Fibroblast of mammary gland (primary cell): ENCODE measurements at places on chromosomes 1 and 21.

DNA sequence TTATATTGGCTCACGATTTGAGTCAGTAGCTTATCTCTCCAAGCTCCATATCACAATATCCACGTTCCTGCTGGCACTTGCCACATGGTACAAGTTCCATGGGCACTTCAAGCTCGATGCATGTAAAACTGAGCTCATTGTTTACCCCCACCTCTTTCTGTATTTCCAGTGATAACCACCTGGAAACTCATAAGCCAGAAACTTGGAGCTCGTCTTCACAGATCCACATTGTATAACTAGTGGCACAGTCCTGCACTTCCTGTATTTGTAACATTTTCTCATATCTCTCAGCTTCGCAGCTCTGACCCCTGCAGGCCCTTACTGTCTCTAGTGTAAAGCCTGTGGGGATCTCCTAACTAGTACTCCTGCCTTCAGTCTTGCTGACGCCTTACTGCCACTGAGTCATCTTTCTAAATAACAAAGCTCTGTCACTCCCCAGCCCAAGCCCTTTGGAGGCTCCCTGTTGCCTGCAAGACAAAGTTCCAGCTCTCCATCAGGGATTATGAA is 6.5 kb upstream of the C2CD4D start:
- DNase-seq, result peak; percentile 25

GRCh38 chr1:203743091-203743571 is 21.9 kb upstream of the LAX1 start:
- DNase-seq, result no peak

- DNase-seq, result no peak
Measured at GRCh38 chr21:23021481-23021880, 2023.3 kb downstream of the NCAM2 start.

DNA sequence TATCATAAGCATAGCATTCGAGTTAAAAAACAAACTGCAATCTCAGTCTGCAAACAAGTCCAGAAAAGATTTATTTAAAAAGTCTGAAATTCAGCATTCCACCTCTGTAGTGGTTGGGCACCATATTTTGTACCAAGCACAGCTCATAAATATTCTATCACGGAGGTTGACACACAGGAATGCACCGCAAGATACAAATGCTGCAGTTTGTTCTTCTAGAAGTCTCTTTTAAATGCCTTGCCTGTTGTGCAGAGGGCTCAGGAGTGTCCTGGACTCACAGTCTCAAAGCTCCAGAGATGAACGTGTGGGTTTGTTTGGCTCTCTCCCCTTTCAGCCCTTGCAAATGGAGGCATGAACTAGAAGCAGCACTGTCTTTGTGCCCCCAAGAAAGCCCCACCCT is 212.4 kb upstream of the USP24 start:
- no peak for DNase-seq

- DNase-seq, result no peak
Measured at GRCh38 chr1:80993154-80993980, 807.4 kb upstream of the ADGRL2 start.

- DNase-seq, result peak; percentile 88
Measured at GRCh38 chr1:79633456-79633855, 626.9 kb upstream of the ADGRL4 start.
